Activated CD4-positive, alpha-beta T cell treated with anti-CD3 and anti-CD28 coated beads, Interleukin-2, amount 10 ng/mL, durations not matched to agents 7 days and 5 days (primary cell): ENCODE measurements at places on chromosomes 3 and 15. TPM values are rescaled to one million over a fixed set of nuclear protein-coding genes. Genes with fewer than 3 reads are reported as not detected.

DNA sequence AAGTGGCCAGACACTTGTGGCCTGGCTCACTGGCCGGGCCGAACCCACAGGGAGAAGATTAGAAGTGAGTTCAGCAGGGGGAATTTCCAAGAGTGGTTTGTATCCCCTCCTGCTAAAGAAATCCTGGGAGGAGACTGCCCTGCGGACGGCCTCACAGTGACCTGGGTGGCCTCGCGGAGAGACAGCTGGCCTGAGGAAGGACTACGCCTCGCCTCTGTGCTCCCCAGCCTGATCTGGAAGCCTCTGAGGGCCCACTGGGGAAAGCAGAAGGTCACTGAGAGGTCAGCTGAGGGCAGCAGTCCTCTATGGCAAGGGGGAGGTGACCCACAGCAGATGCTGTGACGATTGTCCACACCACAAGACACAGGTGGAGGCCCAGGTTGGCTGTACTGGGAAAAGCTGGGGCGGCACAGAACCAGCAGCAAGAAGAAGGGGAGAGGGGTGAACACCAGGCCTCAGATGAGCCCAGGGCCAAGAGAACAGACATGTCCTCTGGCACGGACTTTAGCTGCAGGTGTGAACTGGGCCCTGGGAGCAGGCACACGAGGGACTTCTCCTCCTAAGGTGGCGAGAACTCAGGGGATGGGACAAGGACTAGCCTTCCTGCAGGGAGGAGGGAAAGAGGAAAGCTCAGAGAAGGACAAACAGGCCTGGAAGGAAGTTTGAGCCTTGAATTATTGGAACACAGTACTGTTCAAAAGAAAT is 37.2 kb upstream of the DLG1 start:
- no peak overlapping the region for H3K27ac ChIP-seq
- no peak for DNase-seq
- H3K4me1 ChIP-seq: no peaks in the 10 kb centered on the region
- no peaks in the 10 kb centered on the region for H3K36me3 ChIP-seq
- H3K4me3 ChIP-seq: no peak overlapping the region
- peaks cover 14% of the 10 kb centered on the region for H3K27me3 ChIP-seq

The SLC22A13 gene
- total RNA-seq: 0.37 TPM

- H3K4me3 ChIP-seq: no peak overlapping the region
- H3K27ac ChIP-seq: no peak overlapping the region
- H3K36me3 ChIP-seq: no peaks in the 10 kb centered on the region
- no peak for DNase-seq
- H3K4me1 ChIP-seq: no peaks in the 10 kb centered on the region
- no peaks in the 10 kb centered on the region for H3K27me3 ChIP-seq
Observed at GRCh38 chr3:155312781-155313180, 19.3 kb upstream of the STRIT1 start.

DNA sequence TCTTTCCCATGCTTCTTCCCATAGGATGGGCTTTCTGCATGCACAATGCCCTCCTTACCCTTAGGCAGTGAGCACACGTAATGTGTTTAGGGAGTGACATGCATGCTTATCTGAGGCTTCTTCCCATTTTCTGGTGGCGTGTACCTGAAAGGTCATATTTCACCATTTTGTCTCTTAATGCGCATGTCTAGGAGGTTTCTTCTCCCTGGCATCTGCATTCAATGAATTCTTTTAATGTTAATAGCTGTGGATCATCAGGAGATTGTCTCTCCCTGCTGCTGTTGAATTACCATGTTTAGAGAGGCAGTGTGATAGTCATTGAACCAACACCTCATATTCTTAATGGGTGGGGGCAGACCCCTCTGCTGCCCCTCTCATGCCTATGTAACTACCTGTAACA is 205.6 kb upstream of the SGO1 start:
- H3K4me1 ChIP-seq: no peaks in the 10 kb centered on the region
- no peaks in the 10 kb centered on the region for H3K27me3 ChIP-seq

- DNase-seq: no peak
- H3K4me1 ChIP-seq: peaks cover 10% of the 10 kb centered on the region
- H3K27ac ChIP-seq: no peak overlapping the region
- peaks cover 3% of the 10 kb centered on the region for H3K36me3 ChIP-seq
Observed at GRCh38 chr3:122785231-122785630, 8.4 kb downstream of the HSPBAP1 start.

GRCh38 chr15:51088585-51088984 is 6.1 kb downstream of the TNFAIP8L3 start:
- peaks cover 2% of the 10 kb centered on the region for H3K4me1 ChIP-seq
- DNase-seq: no peak
- no peak overlapping the region for H3K4me3 ChIP-seq
- H3K27ac ChIP-seq: no peak overlapping the region

DNA sequence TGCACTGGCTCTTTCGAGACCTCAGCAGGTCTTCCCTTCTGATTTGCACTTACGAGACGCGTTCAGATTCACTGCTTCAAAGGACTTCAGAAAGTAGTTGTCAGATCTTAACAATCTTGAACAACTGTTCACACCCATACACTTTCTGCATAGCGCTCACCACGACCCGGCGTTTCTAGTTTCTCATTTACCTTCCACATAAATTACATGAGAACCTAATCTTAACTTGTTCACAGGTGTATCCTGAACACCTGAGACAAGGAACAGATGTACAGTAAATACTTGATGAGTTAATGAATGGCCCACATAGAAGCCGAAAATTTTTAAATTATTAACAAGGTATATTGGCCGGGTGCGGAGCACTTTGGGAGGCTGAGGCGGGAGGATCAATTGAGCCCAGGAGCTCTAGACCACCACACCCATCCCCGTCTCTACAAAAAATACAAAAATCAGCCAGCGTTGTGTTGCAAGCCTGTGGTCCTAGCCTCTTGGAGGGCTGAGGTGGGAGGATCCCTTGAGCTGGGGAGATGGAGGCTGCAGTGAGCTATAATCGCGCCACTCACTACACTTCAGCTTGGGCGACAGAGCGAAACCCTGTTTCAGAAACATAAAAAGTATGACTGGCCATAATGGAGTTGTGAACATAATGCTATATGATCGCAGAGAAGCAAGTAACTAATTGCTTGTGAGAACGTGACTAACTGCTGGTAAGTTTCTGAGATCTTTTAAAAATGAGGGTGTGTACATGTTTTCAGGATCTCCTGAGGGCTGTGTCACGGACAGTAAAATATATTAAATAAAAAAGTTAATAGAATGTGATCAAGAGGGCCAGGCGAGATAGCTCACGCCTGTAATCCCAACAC is 984 bp upstream of the SMARCC1 start:
- H3K36me3 ChIP-seq: peaks cover 8% of the 10 kb centered on the region
- H3K4me1 ChIP-seq: peaks cover 24% of the 10 kb centered on the region
- DNase-seq: no peak
- no peaks in the 10 kb centered on the region for H3K27me3 ChIP-seq
- peak overlapping the region; percentile 86 for H3K4me3 ChIP-seq
- H3K27ac ChIP-seq: peak overlapping the region; percentile 98

DNA sequence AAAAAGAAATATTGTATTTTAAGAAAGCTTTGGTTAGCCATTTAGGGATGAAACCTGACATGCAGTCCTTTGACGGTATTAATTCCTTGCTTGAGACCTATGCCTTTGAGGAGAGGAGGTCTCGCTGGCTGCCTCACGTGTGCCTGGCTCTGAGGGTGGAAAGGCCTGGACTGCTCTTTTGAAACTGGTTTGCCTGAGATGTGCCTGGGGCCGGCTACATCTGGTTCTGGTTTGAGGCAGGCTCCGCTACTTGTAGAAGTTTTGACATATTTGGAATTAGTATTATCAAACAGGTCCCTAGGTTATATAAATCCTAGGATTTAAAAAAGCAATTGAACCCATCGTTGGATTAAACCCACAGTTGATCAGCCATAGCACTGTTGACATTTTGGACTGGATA is 6.5 kb downstream of the NISCH start:
- no peaks in the 10 kb centered on the region for H3K27me3 ChIP-seq
- H3K27ac ChIP-seq: no peak overlapping the region
- peaks cover 38% of the 10 kb centered on the region for H3K36me3 ChIP-seq
- no peak overlapping the region for H3K4me3 ChIP-seq
- DNase-seq: no peak
- H3K4me1 ChIP-seq: peaks cover 15% of the 10 kb centered on the region

- H3K27ac ChIP-seq: no peak overlapping the region
- no peaks in the 10 kb centered on the region for H3K27me3 ChIP-seq
- no peak overlapping the region for H3K4me3 ChIP-seq
- no peaks in the 10 kb centered on the region for H3K36me3 ChIP-seq
- no peaks in the 10 kb centered on the region for H3K4me1 ChIP-seq
Observed at GRCh38 chr15:80871858-80872257, 92.7 kb downstream of the CEMIP start.

DNA sequence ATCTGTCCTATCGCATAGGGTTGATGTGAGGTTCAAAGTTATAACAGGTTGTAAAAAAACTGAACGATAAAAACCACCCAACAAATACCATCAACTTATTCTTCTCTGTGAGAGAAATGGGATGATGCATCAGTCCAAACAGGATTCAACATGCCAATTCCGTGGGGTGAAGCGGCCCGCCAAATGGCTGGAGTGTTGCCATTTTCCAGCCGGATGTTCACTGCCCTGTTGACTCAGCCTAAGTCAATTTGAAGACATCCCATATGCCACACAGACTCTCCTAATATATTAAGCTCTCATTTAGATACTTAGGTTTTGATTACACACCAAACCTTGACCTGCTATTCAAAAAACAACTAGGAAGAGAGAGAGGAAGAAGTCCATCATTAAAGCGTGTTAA is 311.1 kb downstream of the VPS13C start:
- no peaks in the 10 kb centered on the region for H3K4me1 ChIP-seq
- no peak overlapping the region for H3K27ac ChIP-seq
- no peaks in the 10 kb centered on the region for H3K36me3 ChIP-seq
- no peak overlapping the region for H3K4me3 ChIP-seq

The SEMA3B gene
- total RNA-seq: 0.37 TPM

The KIF7 gene
- total RNA-seq: 0.65 TPM

- H3K4me3 ChIP-seq: no peak overlapping the region
- H3K27me3 ChIP-seq: peaks cover 15% of the 10 kb centered on the region
- peak; percentile 8 for DNase-seq
- H3K36me3 ChIP-seq: no peaks in the 10 kb centered on the region
- peaks cover 2% of the 10 kb centered on the region for H3K4me1 ChIP-seq
Observed at GRCh38 chr3:155581579-155581978, 163.3 kb downstream of the PLCH1 start.

DNA sequence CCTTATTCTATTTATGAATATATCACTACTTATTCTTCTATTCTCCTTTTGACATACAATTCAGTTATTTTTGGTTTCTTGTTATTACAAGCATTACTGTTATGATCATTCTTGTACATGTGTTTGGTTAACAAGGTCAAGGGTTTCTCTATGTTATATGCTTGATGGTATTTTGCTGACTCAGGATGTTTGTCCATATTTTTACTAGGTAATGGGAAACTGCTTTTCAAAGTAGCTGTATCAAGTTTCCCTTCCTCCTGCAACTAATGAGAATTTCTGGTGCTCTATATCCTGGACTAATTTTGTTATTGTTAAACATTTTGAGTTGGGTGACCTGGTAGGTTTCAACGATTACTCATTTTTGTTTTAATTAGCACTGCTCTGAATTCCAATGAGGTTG is 841.0 kb downstream of the OTOL1 start:
- no peak overlapping the region for H3K27ac ChIP-seq
- no peak overlapping the region for H3K4me3 ChIP-seq
- H3K4me1 ChIP-seq: no peaks in the 10 kb centered on the region
- no peaks in the 10 kb centered on the region for H3K27me3 ChIP-seq
- no peak for DNase-seq

The TAGLN3 gene
- 0.33 TPM for total RNA-seq

DNA sequence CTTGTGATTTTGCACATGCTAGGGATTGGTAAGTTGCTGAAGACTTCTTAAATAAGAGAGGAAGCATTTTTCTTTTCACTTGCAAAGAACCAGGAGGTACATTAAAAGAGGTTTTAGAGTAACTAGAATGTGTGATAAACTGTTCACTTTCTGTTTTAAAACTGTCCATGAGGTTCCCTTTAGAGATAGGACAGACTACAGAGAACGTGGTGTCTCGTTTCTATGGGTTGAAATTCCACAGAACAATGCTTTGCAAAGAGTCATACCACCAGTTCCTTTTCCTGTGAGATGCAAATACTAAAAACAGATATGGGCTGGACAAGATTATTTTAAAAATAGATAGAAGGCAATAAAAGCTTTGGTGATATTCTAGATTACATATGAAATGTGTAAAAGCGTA is 372.8 kb downstream of the TIGIT start:
- no peaks in the 10 kb centered on the region for H3K27me3 ChIP-seq
- no peak overlapping the region for H3K4me3 ChIP-seq
- no peak overlapping the region for H3K27ac ChIP-seq
- DNase-seq: no peak
- H3K36me3 ChIP-seq: no peaks in the 10 kb centered on the region

GRCh38 chr3:166637984-166638530 is 742.0 kb downstream of the ZBBX start:
- no peaks in the 10 kb centered on the region for H3K36me3 ChIP-seq
- no peak overlapping the region for H3K4me3 ChIP-seq
- H3K4me1 ChIP-seq: no peaks in the 10 kb centered on the region

The PDIA5 gene
- total RNA-seq: 12.3 TPM

DNA sequence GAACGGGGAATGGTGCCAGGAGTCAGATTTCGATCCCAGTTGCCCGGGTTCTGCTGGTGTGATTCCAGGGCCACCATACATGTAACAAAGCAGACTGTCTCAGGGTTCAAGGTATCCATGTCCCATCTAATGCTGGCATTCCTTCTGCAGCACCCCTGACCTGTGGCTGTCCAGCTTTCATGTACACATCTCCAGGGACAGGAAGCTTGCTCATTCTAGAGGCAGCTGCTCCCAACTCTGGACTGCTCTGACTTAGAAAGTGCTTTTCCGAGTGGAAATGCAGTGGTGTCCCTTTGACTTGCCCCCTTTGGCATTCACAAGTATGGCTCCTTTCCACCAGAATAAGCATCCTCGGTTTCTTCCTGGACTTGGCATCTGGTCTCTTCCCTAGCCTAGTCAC is 30.9 kb downstream of the PML start:
- H3K27me3 ChIP-seq: no peaks in the 10 kb centered on the region
- no peak overlapping the region for H3K4me3 ChIP-seq

The SEMA3G gene
- total RNA-seq: 0.15 TPM

DNA sequence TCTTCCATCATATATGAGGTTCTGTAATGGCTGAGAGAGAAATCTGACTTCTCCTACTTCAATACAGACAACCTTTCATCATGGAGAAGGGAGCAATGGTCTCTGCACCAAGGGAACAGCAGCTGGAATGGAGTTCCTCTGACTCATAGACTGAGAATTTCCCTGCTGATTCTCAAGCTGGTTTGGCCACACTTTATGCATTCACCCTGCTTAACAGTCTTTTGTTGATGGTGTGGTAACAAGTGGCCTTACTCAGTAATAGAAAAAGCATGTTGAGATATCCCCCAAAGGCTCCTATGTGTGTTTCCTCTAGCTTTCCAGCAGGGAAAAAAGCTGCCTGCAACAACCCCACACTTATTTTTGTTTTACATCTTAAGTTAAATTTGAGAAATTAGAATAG is 138.1 kb downstream of the GREM1 start:
- no peak overlapping the region for H3K27ac ChIP-seq
- DNase-seq: no peak
- H3K36me3 ChIP-seq: no peaks in the 10 kb centered on the region
- no peak overlapping the region for H3K4me3 ChIP-seq
- H3K27me3 ChIP-seq: peaks cover 9% of the 10 kb centered on the region

GRCh38 chr15:73081321-73081958 is 29.2 kb downstream of the NEO1 start:
- peaks cover 6% of the 10 kb centered on the region for H3K27me3 ChIP-seq
- H3K27ac ChIP-seq: no peak overlapping the region
- peak; percentile 34 for DNase-seq
- no peaks in the 10 kb centered on the region for H3K4me1 ChIP-seq
- H3K4me3 ChIP-seq: no peak overlapping the region

- no peak for DNase-seq
- H3K4me1 ChIP-seq: peaks cover 2% of the 10 kb centered on the region
- H3K4me3 ChIP-seq: no peak overlapping the region
- no peak overlapping the region for H3K27ac ChIP-seq
- H3K36me3 ChIP-seq: no peaks in the 10 kb centered on the region
Observed at GRCh38 chr3:32794487-32795308, 23.1 kb upstream of the TRIM71 start.
